Stimulated activated CD8-positive, alpha-beta memory T cell treated with anti-CD3 and anti-CD28 coated beads, Interleukin-4, amount 100 ng/mL, for 24 hours (primary cell): ENCODE measurements at places on chromosomes 3 and 15.

- no peak for DNase-seq
These were observed 55.5 kb downstream of the GLDN start for GRCh38 chr15:51396921-51397320.

DNA sequence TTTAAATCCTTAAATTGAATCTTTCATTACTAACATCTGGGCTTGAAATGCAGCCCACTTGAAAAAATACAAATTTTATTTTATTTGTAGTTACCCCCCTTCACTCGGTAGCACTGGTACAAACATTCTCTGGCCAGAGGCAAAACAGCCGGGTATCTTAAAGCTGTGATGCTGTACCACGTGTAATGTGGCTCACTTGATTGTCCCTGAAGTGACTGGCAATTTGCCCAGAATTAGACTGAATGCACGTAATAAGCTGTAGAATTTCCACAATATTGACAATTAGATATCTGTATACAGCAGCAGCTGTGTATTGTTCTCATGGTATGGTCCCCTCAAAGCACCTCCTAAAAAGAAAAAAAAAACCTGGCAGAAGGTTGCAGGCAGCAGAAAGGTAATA lies 192.8 kb upstream of the TBC1D5 start:
- DNase-seq, result no peak

DNA sequence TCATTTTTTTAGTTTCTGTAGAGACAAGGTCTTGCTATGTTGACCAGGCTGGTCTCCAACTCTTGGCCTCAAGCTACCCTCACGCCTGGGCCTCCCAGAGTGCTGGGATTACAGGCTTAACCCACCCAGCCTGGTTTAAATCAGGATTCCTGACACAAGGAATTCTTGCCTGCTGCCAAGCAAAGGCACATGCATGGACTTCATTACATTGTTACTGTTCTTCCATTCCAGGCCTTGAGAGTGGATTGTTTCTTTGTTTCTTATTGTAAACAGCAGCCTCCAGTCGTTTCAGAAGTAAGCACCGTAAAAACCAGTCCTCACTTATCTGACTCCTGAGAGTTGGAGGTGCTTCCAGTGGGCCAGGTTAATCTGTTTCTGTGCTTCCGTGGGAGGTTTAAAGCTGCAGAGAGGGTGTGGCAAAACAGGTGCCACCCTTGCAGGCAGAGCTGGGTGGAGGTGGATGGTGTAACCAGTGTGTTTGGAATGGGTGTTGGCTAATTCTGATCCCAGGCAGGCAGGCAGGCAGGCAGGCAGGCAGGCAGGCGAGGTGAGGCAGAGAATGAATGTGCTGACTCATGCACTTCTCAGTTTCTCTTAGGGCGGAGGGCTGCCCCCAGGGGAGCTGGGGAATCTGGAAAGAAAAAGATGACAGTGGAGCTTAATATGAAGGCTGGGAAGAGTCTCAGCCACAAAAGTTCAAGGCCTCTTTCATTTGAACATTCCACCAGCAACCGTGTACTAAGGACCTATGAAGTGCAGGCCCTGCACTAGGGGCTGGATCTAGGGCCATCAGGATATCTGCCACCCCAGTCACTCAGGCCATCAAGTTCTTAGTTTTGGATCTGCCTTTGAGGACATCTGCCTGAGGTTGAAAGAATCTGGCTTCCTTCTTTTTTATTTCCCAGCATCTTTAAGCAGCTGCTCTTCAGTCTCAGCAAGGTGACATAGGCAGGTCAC lies 37.0 kb upstream of the CDCP1 start:
- DNase-seq, result no peak

DNA sequence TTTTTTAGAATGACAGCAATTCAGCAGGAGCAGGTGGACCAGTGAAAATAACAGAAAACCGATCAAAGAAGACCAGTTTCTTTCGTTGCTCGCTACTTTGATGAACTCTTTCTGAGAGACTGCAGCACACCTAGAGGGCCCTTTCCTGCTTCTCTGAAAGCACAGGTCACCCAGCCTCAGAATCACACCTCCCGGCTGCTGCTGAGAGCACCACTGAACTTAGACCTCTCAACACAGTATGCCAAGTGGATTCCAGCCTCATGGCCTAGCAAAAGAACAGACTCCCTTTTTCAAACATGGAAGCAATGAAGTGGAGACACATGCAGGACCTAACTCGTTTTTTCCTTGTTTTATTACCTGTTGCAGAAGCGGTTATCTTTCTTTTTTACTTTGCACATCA lies 13.9 kb upstream of the APH1B start:
- no peak for DNase-seq

- DNase-seq, result no peak
These were observed 46.0 kb downstream of the MEIS2 start for GRCh38 chr15:37054336-37054735.

- no peak for DNase-seq
These were observed 30.0 kb downstream of the FILIP1L start for GRCh38 chr3:100084100-100084806.

DNA sequence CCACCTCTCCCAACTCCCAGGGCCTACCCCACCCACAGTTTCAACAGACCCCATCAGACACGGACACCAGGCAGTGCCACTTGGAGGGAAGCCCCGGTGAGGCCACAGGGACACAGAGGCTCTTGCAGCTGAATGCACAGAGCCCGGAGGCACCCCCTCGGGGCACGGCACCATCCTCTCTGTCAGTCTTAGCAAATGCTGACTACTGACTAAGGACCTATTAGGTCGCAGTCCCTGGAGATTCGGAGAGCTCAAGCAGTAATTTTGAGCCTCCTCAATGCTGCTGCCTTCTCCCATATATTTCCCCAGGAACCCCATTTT lies 79.9 kb downstream of the VGLL4 start:
- no peak for DNase-seq

- no peak for DNase-seq
These were observed 339.1 kb upstream of the RGMA start for GRCh38 chr15:93428150-93428549.

DNA sequence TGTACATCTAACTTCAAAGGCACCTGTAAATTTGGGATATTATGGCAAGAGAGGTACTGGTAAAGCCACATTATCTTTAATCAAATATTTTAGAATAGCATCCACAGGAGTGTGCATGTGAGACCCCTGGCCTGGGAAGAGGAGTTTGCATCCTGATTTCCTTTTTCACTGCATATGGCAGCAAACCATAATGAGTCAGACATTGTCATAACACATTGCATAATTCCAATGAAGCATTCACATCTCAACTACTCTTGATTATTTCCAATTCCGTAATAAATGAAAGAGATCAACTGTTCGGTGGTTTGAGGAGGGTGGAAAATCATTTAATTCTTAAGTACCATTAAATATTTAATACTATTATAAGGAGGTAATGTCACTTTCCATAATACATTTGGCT lies 215.0 kb downstream of the MECOM start:
- DNase-seq, result no peak

- no peak for DNase-seq
These were observed 255.3 kb upstream of the ZPLD1 start for GRCh38 chr3:102179326-102180177.

- DNase-seq, result no peak
These were observed 5.9 kb downstream of the FAM131A start for GRCh38 chr3:184343200-184343876.
